Stomach (tissue), 19 donors: ENCODE measurements at places on chromosomes 11 and 22. TPM values are rescaled to one million over a fixed set of nuclear protein-coding genes. Genes with fewer than 3 reads are reported as not detected.

DNA sequence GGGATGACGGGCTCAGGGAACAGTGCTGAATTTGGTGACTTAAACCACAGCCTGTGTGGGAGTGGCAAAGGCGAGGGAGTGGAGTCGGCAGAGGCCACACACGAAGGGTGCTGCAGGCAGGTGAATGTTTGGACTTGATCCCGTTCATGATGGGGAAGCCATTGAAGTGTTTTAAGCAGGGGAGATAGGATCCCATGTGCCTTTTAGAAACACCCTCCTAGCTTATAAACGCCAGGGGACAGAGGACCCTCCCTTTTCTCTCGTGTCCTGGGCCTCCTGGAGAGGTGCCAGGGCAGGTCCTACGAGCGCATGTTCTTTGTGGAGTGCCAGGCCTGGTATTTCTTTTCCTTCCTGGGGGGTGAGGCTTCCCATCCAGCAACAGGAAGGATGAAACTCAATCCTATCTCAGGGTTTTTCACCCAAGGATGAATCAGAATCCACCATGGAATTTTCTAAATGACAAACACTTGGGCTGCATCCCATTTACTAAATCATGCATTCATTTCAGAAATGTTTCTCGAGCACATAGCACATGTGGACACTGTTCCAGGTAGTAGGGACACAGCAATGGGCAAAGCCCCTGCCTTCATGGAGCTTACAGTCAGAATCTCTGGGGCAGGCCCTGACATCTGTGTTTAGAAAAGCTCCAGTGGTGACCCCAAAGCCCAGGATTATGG lies 59.6 kb downstream of the CHRDL2 start:
- DNase-seq: no peak
- no peaks in the 10 kb centered on the region for H3K36me3 ChIP-seq
- H3K27ac ChIP-seq: no peak overlapping the region
- H3K4me3 ChIP-seq: no peak overlapping the region

GRCh38 chr11:63623513-63624140 lies 9.4 kb upstream of the PLAAT3 start:
- peak overlapping the region; percentile 50 for H3K27ac ChIP-seq
- DNase-seq: no peak
- H3K27me3 ChIP-seq: no peaks in the 10 kb centered on the region
- H3K4me3 ChIP-seq: no peak overlapping the region

GRCh38 chr11:131951121-131951520 lies 580.7 kb downstream of the NTM start:
- no peaks in the 10 kb centered on the region for H3K36me3 ChIP-seq
- DNase-seq: no peak
- H3K4me1 ChIP-seq: no peaks in the 10 kb centered on the region
- no peaks in the 10 kb centered on the region for H3K27me3 ChIP-seq

- no peak for DNase-seq
- no peaks in the 10 kb centered on the region for H3K36me3 ChIP-seq
- H3K4me3 ChIP-seq: no peak overlapping the region
- H3K4me1 ChIP-seq: no peaks in the 10 kb centered on the region
- H3K27ac ChIP-seq: no peak overlapping the region
Observed at GRCh38 chr11:34508524-34508923, 5.1 kb downstream of the ELF5 start.

DNA sequence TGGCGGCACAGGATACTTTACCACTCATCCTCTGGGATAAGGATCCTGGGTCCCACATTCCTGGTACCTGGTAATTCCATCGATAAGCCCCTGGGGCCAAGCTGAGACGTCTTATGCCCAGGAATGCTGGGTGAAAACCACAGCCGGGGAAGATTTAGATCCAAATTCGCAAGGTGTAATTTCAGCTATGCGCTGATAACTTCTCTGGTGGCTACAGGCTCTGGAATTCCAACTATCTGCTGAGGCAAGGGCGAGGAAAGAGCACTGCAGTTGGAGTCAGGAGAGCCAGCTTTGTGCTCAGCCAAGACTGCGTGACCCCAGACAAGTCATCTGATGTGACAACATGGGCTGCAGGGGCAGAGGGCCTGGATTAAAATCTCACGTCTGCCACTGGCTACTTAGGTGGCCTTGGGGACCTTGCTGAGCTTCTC lies 9.9 kb upstream of the MYEOV start:
- H3K27me3 ChIP-seq: no peaks in the 10 kb centered on the region
- DNase-seq: no peak
- no peak overlapping the region for H3K27ac ChIP-seq

GRCh38 chr11:50037251-50037650 lies 4.6 kb downstream of the OR4C45 start:
- no peak for DNase-seq
- H3K27ac ChIP-seq: no peak overlapping the region
- no peaks in the 10 kb centered on the region for H3K4me1 ChIP-seq

DNA sequence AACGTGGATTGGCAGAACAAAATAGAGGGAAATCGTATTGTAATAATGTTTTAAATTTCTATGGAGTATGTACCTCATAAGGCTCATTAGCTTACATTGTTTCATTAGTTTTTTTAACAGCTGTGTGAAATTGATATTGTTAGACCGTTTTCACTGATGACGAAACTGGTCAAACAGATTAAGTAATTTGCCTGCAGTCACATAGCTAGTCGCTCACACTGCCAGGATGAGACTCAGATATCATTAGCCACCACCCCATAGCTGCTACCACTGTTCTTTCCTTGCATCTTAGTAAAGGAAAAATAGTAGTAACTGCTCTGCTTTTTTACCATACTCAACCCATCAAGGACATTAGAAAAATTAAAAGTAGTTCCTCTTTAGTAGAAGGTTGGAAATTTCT lies 64.0 kb downstream of the DKK3 start:
- no peak overlapping the region for H3K27ac ChIP-seq
- H3K27me3 ChIP-seq: no peaks in the 10 kb centered on the region
- DNase-seq: no peak
- H3K4me1 ChIP-seq: no peaks in the 10 kb centered on the region

DNA sequence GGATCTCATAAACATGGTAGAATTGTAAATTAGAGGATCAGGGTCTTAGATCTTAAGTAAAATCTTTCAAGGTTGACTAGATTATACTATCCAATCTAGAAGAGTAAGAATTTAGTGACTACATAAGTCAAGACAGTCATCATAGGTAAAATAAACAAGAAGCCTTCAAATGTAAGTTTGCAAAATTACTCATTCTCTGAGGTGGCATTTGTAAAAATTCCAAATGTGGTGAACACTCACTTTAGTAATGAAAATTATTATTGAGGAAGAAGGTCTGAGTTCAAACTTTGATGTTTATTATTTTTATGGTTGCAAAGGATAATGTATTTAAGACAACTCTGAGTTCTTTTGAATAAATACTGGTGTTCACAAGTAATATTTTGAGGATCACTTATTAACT lies 4.6 kb downstream of the HYLS1 start:
- no peaks in the 10 kb centered on the region for H3K27me3 ChIP-seq
- H3K4me3 ChIP-seq: no peak overlapping the region
- no peak overlapping the region for H3K27ac ChIP-seq
- H3K36me3 ChIP-seq: peaks cover 10% of the 10 kb centered on the region
- DNase-seq: no peak

The POLD3 gene
- total RNA-seq: 20.0 TPM
